ENCODE measurements at places on chromosomes 3 and 15.

- peak; percentile 50 for DNase-seq
Measured at GRCh38 chr15:51401872-51402517, 60.5 kb downstream of the GLDN start.

GRCh38 chr3:16512435-16513140, 911 bp downstream of the RFTN1 start:
- DNase-seq, result no peak

GRCh38 chr15:57376696-57377477, 582 bp downstream of the CGNL1 start:
- no peak for DNase-seq

- DNase-seq, result no peak
Measured at GRCh38 chr3:122642935-122643334, 37.7 kb upstream of the PARP14 start.

GRCh38 chr3:195032955-195033354, 238.0 kb downstream of the XXYLT1 start:
- no peak for DNase-seq

DNA sequence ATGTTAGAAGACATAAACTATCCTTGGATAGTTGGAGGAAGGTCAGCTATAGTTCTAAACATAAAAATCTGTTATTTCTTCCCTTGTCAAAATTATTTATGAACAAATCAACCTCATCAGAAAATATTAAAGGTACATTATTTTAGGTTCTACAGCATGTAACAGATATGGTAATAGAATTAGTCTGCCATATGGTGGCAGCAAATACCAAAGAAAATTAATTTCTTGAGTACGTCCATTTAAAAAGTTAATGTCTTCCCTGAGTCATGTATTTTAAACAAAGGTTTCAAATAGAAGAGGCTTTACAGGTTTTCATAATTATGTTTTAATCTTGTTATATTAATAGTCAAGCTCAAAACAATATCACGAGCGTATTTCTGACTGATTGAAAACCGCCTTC, 17.9 kb upstream of the ANKRD28 start:
- no peak for DNase-seq

DNA sequence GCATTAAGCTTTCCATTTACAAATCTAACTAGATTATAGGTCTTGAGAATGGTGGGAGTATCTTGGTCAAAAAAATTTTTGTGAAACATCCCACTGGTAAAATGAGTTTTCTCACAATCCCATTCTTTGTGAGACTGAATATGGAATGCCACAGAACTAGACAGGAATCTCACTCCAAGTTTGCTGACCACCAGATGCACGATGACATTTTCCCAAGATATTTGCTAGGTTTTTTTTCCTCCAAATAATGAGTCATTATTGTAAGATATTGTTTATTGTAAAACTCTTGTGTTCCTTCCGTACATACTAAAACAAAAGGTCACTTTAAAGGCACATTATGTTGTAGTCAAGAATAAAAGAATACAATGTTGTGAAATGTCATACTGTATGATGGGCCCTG, 53.9 kb downstream of the COPS2 start:
- DNase-seq, result no peak

DNA sequence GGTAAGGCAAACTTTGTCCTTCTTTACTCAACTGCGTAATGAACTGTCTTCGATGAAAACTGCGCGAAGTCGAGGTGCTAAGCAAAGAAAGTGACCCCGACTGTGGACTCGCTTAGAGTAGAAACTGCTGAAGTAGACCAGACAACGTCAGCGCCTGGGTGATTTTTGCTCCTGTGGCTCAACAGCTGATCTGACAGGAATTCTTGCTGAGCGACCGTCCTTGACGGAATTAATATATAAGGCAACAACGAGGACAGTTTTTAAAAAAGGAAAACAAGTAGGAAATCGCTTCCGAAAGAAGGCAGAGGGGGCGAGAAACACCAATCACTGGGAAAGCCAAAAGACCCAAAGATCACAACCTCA, 541 bp downstream of the RPS27L start:
- no peak for DNase-seq

DNA sequence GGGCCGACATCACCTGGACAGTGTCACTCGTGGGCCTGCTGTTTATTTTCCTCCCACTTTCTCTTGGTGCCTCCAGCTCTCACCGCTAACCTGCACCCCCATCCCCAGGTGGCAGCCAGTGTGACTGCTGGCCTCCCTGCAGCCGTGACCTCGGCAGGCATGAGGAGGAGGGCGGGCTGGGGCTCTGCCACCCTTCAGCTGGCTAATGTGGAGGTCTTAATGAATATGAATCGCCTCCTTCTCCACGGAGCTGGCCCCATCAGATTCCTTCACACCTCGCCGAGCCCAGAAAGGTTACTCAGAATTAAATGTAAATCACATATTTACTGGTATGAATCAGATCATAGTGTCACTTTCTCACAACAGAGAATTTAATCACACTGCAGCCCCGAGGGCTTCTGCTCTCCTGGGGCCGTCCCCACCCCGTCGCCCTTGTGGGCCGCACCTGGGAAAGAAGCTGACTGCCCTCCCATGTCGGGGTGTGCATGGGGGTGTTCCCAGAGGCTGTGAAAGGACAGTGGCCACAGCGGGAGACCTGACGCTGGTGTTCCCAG, 171.1 kb upstream of the TLE3 start:
- DNase-seq, result no peak

GRCh38 chr3:25386686-25387255, 41.3 kb upstream of the RARB start:
- DNase-seq, result no peak

- DNase-seq, result no peak
Measured at GRCh38 chr15:81575436-81576123, 201.6 kb upstream of the TMC3 start.

DNA sequence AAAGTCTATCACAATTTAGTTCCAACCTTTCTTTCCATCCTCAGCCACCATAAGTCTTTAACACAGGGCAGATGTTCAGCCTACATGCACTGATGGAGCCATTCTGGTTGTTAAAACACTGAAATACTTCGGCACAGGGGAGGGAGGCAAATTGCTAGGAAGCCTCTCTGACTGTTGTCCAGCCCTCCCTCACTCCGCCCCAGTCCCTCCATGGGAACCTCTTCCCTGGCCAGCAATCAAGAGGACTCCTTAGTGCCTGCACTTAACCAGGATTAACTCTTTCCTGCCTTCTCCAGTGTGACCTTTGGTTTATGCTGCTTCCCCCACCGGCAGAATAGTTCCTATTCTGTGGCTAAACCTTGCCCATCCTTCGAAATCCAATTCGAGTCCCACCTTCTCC, 47.0 kb upstream of the USP3 start:
- DNase-seq, result no peak

- no peak for DNase-seq
Measured at GRCh38 chr3:16286161-16286560, 21.1 kb downstream of the OXNAD1 start.

DNA sequence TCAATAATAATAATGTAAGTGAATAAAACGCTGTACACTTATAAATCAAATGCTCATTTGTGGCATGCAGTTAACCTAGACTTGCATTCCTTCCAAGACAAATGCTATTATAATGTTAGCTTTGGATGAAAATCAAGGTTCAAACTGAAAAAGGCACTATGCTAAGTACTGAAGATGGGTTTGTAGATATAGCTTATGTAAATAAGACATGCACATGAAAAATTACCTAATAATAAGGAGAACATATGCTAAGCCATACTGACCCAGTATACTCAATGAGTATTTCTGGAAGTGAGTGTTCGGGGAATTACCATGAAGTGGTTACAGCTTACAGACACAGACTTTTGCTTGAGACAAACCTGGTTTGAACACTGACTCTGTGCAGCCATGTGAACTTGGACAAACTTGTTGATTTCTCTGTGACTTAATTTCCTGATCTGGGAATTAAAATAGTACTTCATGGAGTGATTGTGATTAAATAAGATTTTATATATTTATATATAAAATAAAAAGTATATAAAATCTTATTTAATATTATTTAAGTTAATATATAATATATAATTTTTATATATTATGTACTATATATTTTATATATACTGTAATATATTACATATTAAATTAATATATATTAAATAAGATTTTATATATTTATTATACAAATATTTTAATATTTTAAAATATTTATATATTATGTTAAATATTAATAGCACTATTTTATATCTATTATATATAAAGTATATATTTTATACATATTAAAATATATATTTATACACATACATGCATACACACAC, 159.2 kb downstream of the ZPLD1 start:
- no peak for DNase-seq

GRCh38 chr3:74642876-74643275, 28.4 kb upstream of the CNTN3 start:
- DNase-seq, result no peak

DNA sequence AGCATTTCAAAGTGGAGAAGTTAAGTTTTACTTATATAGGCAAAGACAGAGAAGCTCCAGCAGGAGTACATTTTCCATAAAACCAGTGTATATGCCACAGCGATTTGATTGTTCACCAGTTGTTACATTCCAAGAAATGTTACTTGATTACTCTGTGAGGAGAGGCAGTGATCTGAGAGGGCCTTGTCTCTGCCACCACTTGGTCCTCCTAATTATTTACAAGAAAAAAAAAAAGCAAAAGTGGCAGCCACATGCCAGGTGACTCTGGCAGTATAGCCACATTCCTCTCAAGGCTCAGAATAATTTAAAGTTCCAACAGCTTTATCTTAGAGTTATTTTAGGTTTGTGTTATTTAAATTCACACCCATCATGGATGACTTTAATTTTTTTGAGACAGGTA, 1077.8 kb downstream of the ZPLD1 start:
- DNase-seq, result no peak

DNA sequence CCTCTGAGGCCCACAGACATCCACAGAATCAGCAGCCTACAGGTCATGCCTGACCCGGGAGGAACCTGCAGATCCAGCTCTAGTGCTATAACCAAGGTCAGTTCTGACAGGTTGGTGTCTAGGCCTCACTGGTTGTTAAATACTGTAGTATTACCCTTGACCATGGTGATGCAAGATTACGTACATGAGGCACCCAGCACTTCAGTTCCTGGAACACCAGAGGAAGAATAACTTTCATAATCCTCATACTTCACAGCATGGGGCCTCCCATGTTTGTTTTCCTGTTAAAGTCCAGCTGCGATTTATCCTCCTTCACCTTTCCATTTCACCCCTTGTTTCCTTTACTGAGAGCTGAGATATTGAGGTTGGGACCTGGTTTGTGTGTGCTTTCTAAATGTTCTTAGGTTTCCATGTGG, 34.4 kb upstream of the GLCE start:
- DNase-seq, result no peak

- DNase-seq, result no peak
Measured at GRCh38 chr15:47975427-47975826, 145.4 kb upstream of the SLC24A5 start.

- no peak for DNase-seq
Measured at GRCh38 chr15:41655716-41656115, 4.5 kb upstream of the MGA start.

DNA sequence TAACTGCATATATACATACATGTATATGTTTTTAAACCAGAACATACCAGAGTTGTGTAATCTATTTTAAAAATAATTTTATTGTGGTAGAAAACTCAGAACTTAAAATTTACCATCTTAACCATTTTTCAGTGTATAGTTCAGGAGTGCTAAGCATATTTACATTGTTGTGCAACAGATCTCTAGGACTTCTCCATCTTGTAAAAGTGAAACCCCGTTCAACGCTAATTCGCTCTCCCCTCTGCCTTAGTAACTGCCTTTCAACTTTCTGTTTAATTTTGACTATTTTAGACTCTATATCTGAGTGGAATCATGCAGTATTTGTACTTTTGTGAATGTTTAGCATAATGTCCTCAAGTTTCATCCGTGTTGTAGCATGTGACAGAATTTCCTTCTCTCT, 51.8 kb upstream of the SSR3 start:
- DNase-seq, result no peak

GRCh38 chr3:23341147-23341838, 138.2 kb downstream of the UBE2E2 start:
- DNase-seq, result no peak

DNA sequence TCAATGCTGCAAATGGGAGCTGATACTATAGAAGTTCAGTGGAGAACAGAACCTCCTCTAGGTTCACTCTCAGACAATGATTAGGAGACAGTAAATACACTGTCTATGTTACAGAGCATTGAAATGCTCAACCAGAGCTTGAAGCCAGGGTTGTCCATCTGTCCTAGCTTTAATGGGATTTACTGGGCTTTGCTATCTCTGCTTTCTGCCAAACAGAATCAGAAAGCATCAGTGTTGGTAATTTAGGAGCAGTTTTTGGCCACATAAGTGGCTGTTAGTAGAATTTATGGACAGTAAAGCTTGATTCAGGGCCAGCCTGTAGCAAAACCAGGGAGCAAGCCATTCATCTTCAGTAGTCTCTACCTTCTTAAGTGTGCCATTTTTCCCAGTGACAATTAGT, 396.3 kb downstream of the LSAMP start:
- no peak for DNase-seq

DNA sequence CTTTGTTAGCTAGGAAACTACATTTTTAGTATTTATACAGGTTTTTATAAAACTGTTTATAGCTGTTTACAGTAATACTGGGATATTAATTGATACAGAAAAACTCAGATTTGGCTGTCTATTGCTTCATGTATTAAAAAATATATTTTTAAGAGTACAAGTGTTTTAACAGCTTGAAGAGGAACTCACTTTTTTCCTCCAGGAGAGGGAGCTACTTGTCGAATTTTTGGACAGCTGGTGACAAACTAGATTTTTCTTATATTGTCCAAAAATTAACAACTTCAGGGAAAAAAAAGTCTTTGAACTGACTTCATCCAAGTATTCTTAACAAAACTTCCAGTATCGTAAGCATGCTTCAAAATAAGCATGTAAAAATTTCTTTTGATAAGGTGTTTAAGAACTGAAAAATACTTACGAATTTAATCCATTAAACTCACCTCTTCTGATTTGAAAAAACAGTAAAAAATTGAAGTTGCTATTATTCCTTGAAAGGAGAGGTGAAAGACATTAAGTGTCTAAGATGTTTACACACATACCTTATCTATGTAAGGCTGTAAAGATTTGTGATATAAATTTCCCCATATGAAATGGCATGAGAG, 4.0 kb downstream of the DIPK2A start:
- no peak for DNase-seq

DNA sequence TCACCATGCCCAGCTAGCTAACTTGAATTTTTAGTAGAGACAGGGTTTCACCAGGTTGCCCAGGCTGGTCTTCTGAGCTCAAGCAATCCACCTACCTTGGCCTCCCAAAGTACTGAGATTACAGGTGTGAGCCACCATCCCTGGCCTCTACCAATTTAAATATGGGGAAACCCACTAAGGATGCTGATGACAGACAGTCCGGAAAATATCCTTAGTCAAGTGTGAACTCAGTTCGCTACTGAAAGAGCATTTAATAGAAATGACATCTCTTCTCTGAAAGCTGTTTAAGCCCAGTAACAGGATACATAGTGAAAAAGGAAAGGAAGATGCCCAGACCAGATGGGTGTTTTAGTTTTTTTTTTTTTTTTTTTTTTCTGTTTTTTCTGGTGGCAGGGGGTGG, 7.7 kb upstream of the GRAMD2A start:
- DNase-seq, result no peak

DNA sequence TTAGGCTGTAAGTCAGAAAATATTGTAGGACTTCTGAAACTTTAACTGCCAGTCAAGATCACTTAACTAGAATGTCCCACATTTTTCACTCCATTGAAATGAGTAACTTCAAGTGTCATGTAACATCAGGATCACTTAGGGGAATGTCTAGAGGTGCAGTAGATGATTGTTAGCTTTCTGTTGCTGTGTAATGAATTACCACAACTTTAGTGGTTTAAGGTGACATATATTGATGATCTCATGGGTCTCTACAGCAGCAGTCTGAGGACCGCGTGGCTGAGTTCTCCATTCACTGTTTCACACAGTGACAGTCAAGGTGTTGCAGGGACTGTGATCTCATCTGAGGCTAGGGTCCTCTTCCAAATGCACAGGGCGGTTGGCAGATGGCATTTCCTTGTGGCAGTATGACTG, 82.7 kb downstream of the SLC25A26 start:
- no peak for DNase-seq
